ENCODE measurements at places on chromosomes 16 and 17. TPM values are rescaled to one million over a fixed set of nuclear protein-coding genes. Genes with fewer than 3 reads are reported as not detected.
A peak's percentile ranks its signal among the peaks of the same experiment; 100 is the strongest.

The PIPOX gene
- 1.8 TPM for total RNA-seq

DNA sequence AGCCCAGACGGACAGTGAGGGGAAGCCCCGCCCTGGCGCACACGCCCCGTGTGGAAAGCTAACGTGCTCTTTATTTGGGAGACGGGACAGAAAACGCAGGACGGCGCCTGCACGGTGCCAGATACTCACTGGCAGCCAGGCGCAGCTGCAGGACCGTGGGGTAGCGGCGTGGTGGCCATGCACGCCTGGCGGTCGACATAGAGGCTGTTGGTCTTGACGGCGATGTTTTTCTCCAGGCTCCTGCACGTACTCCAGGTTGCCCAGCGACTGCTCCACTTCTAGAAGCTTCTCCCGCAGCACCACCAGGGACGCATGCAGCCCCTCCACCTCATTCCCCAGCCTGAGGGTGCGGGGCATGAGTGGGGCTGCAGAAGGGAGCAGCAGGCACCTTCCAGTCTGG is 5.1 kb upstream of the C1QTNF8 start:
- no peaks in the 10 kb centered on the region for H3K4me1 ChIP-seq
- no peak overlapping the region for H3K27ac ChIP-seq
- DNase-seq, result no peak
- H3K27me3 ChIP-seq, result peaks cover 18% of the 10 kb centered on the region

The TMEM132E gene
- total RNA-seq, result not detected

DNA sequence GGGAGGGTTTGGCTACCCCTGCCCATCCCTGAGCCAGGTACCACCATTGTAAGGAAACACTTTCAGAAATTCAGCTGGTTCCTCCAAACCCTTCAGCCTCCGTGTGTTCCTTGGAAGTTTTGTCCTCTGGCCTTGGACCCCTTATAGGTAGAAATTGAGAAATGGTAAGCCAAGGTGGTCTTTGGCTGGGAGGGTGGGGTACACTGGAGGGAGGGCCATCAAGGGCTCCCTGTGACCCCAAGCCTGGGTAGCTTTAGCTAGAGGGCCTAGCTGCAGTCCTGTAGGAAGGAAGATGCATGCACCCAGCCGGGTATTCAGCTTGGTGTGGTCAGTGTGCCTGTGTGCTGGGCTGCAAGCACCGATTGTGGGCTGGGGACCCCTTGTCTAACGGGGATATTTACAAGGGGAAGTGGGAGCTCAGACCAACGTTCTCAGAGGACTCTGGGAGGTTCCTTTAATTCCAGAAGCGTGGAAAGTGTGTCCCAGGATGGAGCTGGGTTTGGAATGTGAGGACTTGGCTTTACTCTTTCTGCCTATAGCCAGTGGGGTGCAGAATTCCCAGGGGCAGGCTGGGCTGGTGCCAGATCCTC is 6.8 kb downstream of the NAT9 start:
- H3K36me3 ChIP-seq, result peaks cover 34% of the 10 kb centered on the region
- no peak overlapping the region for H3K4me3 ChIP-seq
- H3K4me1 ChIP-seq, result peaks cover 37% of the 10 kb centered on the region
- no peak overlapping the region for H3K27ac ChIP-seq

The PALB2 gene
- 15.9 TPM for total RNA-seq

- H3K27ac ChIP-seq, result no peak overlapping the region
- no peak for DNase-seq
- peaks cover 18% of the 10 kb centered on the region for H3K4me1 ChIP-seq
- H3K36me3 ChIP-seq, result no peaks in the 10 kb centered on the region
These were observed 4.7 kb upstream of the SLC13A2 start for GRCh38 chr17:28468781-28469180.

The CNTNAP1 gene
- 18.6 TPM for total RNA-seq

- H3K27me3 ChIP-seq, result no peaks in the 10 kb centered on the region
- DNase-seq, result no peak
- no peaks in the 10 kb centered on the region for H3K36me3 ChIP-seq
- no peak overlapping the region for H3K27ac ChIP-seq
- H3K4me1 ChIP-seq, result no peaks in the 10 kb centered on the region
These were observed 259.9 kb downstream of the IRF8 start for GRCh38 chr16:86158688-86159360.

GRCh38 chr17:43327421-43327820 is 71.4 kb upstream of the ARL4D start:
- H3K4me3 ChIP-seq, result peak overlapping the region; percentile 10
- peak; percentile 52 for DNase-seq
- no peaks in the 10 kb centered on the region for H3K36me3 ChIP-seq
- H3K27me3 ChIP-seq, result no peaks in the 10 kb centered on the region
- peaks cover 15% of the 10 kb centered on the region for H3K4me1 ChIP-seq

GRCh38 chr17:31581491-31581890 is 190.0 kb downstream of the RAB11FIP4 start:
- H3K4me1 ChIP-seq, result peaks cover 46% of the 10 kb centered on the region
- DNase-seq, result peak; percentile 86
- peak overlapping the region; percentile 79 for H3K27ac ChIP-seq
- peaks cover 63% of the 10 kb centered on the region for H3K36me3 ChIP-seq
- no peaks in the 10 kb centered on the region for H3K27me3 ChIP-seq
- H3K4me3 ChIP-seq, result peak overlapping the region; percentile 46

DNA sequence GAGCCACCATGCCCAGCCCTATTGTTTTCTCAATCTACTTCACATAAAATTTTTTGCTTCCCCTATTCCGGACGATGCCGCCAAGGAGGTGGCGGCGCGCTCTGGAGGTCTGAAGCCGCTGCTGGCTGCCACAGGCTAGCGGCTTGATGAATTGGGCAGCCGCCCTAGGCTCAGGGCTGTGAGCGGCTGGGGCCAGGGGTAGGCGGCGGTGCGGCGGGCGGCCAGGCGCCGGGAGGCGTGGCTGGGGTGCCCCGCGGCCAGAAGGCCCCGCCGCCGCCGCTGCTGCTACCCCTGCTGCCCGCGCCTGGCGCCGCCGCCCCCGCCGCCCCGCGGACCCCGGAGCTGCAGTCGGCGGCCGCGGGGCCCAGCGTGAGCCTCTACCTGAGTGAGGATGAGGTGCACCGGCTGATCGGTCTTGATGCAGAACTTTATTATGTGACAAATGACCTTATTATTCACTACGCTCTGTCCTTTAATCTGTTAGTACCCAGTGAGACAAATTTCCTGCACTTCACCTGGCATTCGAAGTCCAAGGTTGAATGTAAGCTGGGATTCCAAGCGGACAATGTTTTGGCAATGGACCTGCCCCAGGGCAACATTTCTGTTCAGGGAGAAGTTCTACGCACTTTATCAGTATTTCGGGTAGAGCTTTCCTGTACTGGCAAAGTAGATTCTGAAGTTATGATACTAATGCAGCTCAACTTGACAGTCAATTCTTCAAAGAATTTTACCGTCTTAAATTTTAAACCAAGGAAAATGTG is 41.7 kb downstream of the ANKFY1 start:
- no peak overlapping the region for H3K4me3 ChIP-seq
- H3K27me3 ChIP-seq, result no peaks in the 10 kb centered on the region
- peaks cover 13% of the 10 kb centered on the region for H3K4me1 ChIP-seq
- no peak overlapping the region for H3K27ac ChIP-seq
- DNase-seq, result no peak
- H3K36me3 ChIP-seq, result peaks cover 6% of the 10 kb centered on the region

DNA sequence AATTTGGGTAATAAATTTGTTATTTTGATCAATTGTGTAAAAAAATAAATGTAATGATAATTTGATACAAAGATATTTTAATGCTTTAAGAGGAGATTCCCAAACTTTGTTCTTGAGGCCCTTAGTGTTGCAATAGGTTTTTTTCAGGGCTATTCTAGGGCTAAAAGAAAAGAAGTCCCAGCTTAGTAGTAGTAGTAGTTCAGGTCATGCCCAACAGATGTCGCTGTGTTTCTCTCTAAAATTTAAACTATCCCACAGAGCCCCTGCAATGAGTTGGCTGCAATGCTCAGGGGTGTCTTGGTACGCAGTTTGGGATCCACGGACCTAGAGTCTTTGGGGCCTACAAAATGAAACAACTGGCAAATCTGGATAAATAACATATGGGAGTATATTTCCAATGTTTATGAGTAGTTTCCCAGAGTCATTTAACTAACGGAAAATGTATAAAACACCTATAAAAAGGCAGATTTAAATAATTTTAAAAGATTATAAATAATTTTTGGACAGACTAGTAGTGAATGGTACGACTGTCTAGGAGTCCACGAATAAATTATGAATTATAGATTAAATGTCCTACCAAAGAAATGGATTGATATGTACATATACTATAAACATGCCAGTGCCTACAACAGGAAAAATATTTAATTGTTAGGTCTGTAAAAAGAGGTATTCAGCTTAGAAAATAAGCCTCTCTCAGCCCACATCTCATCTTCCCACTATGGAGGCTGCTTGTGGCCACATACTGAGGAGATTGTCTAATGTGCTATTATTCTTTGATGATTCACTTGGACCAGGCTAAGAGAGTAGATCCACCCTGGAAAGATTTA is 228.5 kb upstream of the PMFBP1 start:
- peaks cover 3% of the 10 kb centered on the region for H3K4me1 ChIP-seq
- peak; percentile 79 for DNase-seq
- H3K27ac ChIP-seq, result peak overlapping the region; percentile 2
- no peaks in the 10 kb centered on the region for H3K27me3 ChIP-seq
- no peak overlapping the region for H3K4me3 ChIP-seq
- H3K36me3 ChIP-seq, result no peaks in the 10 kb centered on the region

DNA sequence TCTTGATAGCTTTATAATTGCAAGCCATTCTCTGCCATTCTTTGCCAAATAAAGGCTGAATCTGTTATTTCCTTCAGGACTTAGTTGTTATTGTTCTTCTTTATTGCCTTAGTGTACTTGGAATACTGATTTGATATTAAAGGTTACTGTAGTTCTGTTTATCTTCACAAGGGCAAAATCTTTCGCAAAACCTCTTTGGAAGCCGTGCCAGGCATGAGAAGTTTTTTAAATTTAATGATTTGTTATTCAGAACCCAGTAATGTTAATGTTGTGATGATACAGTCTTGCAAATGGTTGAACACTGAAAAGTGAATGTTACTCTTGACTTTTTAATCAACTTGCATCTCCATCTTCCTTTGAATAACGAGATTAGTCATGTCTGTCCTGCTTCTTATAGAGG is 1225.2 kb upstream of the GOT2 start:
- H3K36me3 ChIP-seq, result no peaks in the 10 kb centered on the region
- no peak overlapping the region for H3K27ac ChIP-seq
- DNase-seq, result no peak
- no peak overlapping the region for H3K4me3 ChIP-seq
- no peaks in the 10 kb centered on the region for H3K27me3 ChIP-seq
- H3K4me1 ChIP-seq, result no peaks in the 10 kb centered on the region

- no peak for DNase-seq
- no peaks in the 10 kb centered on the region for H3K36me3 ChIP-seq
- H3K27me3 ChIP-seq, result no peaks in the 10 kb centered on the region
These were observed 199.9 kb downstream of the ZFHX3 start for GRCh38 chr16:72848028-72848400.

DNA sequence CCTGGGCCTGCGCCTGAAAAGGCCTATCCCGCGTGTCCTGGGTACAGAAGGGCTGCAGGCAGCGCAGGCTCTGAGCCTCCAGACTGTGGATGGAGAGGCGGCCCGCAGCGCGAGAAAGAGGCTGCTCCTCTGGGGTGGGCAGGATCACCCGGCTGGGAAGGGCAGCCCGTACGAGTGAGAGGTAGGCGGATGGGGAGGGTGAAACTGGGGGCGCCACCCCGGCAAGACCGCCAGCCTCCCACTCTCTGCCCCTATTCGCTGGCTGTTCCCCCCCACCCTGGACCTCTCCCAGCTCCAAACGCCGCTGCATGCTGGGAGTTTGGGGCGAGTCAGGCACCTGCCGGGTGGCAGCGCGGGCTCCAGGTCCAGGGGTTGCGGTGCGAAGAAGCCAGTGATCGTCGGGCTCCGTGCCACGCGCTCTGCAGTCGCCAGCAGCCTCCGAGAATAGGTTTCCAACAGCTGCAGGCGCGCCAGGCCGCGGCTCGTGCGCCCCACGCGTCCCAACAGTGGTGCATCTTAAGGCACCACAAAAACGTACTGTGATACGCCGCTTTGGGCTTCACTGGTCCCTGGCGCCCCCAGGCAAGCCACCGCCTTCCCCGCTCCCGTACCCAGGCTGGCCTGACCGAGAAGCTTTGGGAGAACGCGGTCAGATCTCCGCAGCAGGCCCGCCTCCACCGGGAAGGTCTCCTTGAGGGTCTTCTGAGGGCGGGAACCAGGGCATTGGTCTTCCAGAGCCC is 1.1 kb downstream of the NOXO1 start:
- DNase-seq, result peak; percentile 90
- peaks cover 6% of the 10 kb centered on the region for H3K4me1 ChIP-seq
- no peak overlapping the region for H3K4me3 ChIP-seq
- H3K27ac ChIP-seq, result no peak overlapping the region
- peaks cover 39% of the 10 kb centered on the region for H3K27me3 ChIP-seq

GRCh38 chr16:77057161-77057774 is 133.7 kb upstream of the MON1B start:
- H3K27me3 ChIP-seq, result no peaks in the 10 kb centered on the region
- DNase-seq, result no peak
- no peak overlapping the region for H3K4me3 ChIP-seq
- no peaks in the 10 kb centered on the region for H3K4me1 ChIP-seq
- no peak overlapping the region for H3K27ac ChIP-seq

The C17orf67 gene
- 0.36 TPM for total RNA-seq

The KIF19 gene
- total RNA-seq, result not detected

GRCh38 chr17:40553694-40554534 is 11.4 kb downstream of the CCR7 start:
- H3K36me3 ChIP-seq, result no peaks in the 10 kb centered on the region
- DNase-seq, result peak; percentile 92
- peaks cover 64% of the 10 kb centered on the region for H3K4me1 ChIP-seq

The SLC52A1 gene
- total RNA-seq, result not detected

GRCh38 chr17:82309656-82310570 is 7.5 kb downstream of the CD7 start:
- peaks cover 31% of the 10 kb centered on the region for H3K27me3 ChIP-seq
- DNase-seq, result no peak
- no peak overlapping the region for H3K27ac ChIP-seq
- H3K4me3 ChIP-seq, result no peak overlapping the region
- no peaks in the 10 kb centered on the region for H3K4me1 ChIP-seq
- H3K36me3 ChIP-seq, result no peaks in the 10 kb centered on the region

GRCh38 chr17:52673791-52674190 is 515.3 kb upstream of the CA10 start:
- no peaks in the 10 kb centered on the region for H3K4me1 ChIP-seq
- no peak for DNase-seq
- no peaks in the 10 kb centered on the region for H3K36me3 ChIP-seq
- H3K27ac ChIP-seq, result no peak overlapping the region
- no peaks in the 10 kb centered on the region for H3K27me3 ChIP-seq
- no peak overlapping the region for H3K4me3 ChIP-seq

GRCh38 chr17:17321356-17322025 is 18.3 kb downstream of the NT5M start:
- H3K4me1 ChIP-seq, result no peaks in the 10 kb centered on the region
- H3K4me3 ChIP-seq, result no peak overlapping the region
- H3K27me3 ChIP-seq, result no peaks in the 10 kb centered on the region

GRCh38 chr17:79983456-79983855 is 52.2 kb downstream of the TBC1D16 start:
- H3K4me3 ChIP-seq, result no peak overlapping the region
- no peaks in the 10 kb centered on the region for H3K36me3 ChIP-seq
- H3K27ac ChIP-seq, result no peak overlapping the region
- no peak for DNase-seq
- peaks cover 24% of the 10 kb centered on the region for H3K4me1 ChIP-seq
- H3K27me3 ChIP-seq, result no peaks in the 10 kb centered on the region

GRCh38 chr17:49992933-49993422 is 2.0 kb downstream of the DLX3 start:
- H3K27ac ChIP-seq, result no peak overlapping the region
- peak; percentile 64 for DNase-seq
